ENCODE measurements at places on chromosomes 11 and 22. TPM values are rescaled to one million over a fixed set of nuclear protein-coding genes. Genes with fewer than 3 reads are reported as not detected.

Gene OR5A1
- polyA plus RNA-seq = not detected

Gene DNAJB13
- polyA plus RNA-seq = 0.10 TPM

Gene GTSE1
- polyA plus RNA-seq = 15.6 TPM

Gene EHF
- polyA plus RNA-seq = not detected

Gene LMNTD2
- polyA plus RNA-seq = 2.5 TPM

Gene OR6T1
- polyA plus RNA-seq = not detected

Gene TCN2
- 3.6 TPM for polyA plus RNA-seq

GRCh38 chr11:11318961-11319360 lies 34.1 kb downstream of the CSNK2A3 start:
- DNase-seq = no peak
- no peak overlapping the region for H3K27ac ChIP-seq
- no peak overlapping the region for H3K4me3 ChIP-seq

DNA sequence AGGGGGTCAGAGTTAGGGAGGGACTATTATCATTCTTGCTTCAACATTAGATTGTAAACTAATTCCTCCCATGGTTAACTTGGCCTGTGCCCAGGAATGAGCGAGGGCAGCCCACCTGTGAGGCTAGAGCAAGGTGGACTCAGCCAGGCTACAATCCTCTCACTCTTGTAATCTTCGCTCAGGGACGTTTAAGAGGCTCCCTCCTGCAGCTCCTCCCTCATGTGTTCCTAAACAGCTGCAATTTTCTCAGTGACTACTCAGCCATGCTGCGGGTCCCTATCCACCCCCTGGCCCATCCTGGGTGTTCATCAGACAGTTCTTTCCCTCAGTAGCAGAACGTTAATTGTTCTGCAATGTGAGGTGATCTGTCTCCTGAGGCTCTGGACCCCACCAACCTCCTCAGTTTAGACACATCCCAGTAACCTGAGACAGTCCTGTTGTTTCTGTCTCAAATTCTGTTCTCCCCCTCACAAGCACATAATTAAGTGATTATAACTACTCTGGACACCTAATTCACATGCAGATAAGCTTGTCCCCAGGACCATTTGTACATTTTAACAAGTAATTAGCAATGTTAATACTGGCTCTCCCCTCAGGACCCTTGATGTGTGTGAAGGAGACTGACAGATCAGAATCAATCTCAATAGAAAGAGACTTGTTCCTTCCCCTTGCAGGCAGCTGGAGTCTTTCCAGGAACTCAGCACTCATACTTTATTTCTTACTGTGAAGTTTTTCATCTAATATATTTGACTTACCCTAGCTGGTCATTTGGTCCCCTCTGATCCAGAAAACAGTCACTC lies 337.2 kb upstream of the B3GAT1 start:
- no peak overlapping the region for H3K27ac ChIP-seq
- no peaks in the 10 kb centered on the region for H3K36me3 ChIP-seq
- no peaks in the 10 kb centered on the region for H3K27me3 ChIP-seq
- no peak for DNase-seq

GRCh38 chr11:62974848-62975522 lies 9.8 kb downstream of the SLC22A6 start:
- no peaks in the 10 kb centered on the region for H3K36me3 ChIP-seq
- no peak for DNase-seq
- H3K4me3 ChIP-seq = no peak overlapping the region
- no peak overlapping the region for H3K27ac ChIP-seq
- H3K27me3 ChIP-seq = peaks cover 2% of the 10 kb centered on the region

- H3K27ac ChIP-seq = no peak overlapping the region
- H3K4me3 ChIP-seq = no peak overlapping the region
- H3K4me1 ChIP-seq = no peaks in the 10 kb centered on the region
- H3K27me3 ChIP-seq = no peaks in the 10 kb centered on the region
- DNase-seq = no peak
Measured at GRCh38 chr11:22037505-22037904, 155.4 kb upstream of the ANO5 start.

GRCh38 chr11:83070044-83070701 lies 1.5 kb downstream of the RAB30 start:
- peaks cover 7% of the 10 kb centered on the region for H3K4me1 ChIP-seq
- no peaks in the 10 kb centered on the region for H3K27me3 ChIP-seq
- peak overlapping the region; percentile 48 for H3K4me3 ChIP-seq
- H3K27ac ChIP-seq = peak overlapping the region; percentile 68
- peak; percentile 60 for DNase-seq
- peaks cover 4% of the 10 kb centered on the region for H3K36me3 ChIP-seq

DNA sequence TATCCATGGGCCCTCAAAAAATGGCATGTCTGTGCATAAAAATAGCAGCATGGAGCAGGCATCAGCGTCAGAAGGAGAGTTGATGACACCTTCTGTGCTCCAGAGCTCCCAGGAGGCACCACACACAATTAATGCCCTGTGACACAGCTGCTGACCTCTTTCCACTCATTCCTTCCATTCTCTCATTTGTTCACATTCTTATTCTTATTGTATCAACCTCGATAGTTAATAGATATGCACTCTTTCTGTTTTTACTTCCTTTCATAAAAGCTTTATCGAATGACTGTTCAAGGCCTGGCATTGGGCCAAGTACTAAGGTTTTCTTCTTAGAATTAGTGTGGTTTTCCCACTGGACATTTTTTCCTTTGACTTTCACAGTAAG lies 266.0 kb upstream of the MTNR1B start:
- no peaks in the 10 kb centered on the region for H3K4me1 ChIP-seq
- peak; percentile 35 for DNase-seq
- H3K4me3 ChIP-seq = no peak overlapping the region
- H3K36me3 ChIP-seq = no peaks in the 10 kb centered on the region
- no peaks in the 10 kb centered on the region for H3K27me3 ChIP-seq

DNA sequence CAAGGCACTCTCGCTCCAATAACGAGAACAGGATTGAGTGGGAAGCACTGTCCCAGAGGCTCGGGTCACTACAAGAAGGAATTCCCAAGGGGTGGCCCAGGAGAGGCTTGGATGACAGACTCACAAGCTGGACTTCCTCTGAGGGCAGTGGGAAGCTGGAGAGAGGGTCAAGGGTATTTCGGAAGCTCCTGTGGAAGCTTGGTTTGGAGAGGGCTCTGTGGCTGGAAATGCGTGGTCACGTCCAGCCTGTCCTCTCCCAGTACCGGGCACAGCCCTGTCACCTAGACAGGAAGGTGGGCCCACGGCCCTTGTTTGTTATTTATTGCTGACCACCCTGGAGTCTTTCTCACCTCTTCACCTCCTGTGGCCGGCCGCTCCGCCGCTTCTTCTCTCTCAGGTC lies 5.3 kb downstream of the SYNGR1 start:
- H3K4me1 ChIP-seq = peaks cover 9% of the 10 kb centered on the region
- no peak overlapping the region for H3K4me3 ChIP-seq
- no peak overlapping the region for H3K27ac ChIP-seq
- H3K36me3 ChIP-seq = peaks cover 5% of the 10 kb centered on the region

- no peaks in the 10 kb centered on the region for H3K36me3 ChIP-seq
- no peak overlapping the region for H3K27ac ChIP-seq
- peaks cover 28% of the 10 kb centered on the region for H3K4me1 ChIP-seq
- no peak overlapping the region for H3K4me3 ChIP-seq
Measured at GRCh38 chr22:24693379-24693778, 81.1 kb downstream of the PIWIL3 start.

DNA sequence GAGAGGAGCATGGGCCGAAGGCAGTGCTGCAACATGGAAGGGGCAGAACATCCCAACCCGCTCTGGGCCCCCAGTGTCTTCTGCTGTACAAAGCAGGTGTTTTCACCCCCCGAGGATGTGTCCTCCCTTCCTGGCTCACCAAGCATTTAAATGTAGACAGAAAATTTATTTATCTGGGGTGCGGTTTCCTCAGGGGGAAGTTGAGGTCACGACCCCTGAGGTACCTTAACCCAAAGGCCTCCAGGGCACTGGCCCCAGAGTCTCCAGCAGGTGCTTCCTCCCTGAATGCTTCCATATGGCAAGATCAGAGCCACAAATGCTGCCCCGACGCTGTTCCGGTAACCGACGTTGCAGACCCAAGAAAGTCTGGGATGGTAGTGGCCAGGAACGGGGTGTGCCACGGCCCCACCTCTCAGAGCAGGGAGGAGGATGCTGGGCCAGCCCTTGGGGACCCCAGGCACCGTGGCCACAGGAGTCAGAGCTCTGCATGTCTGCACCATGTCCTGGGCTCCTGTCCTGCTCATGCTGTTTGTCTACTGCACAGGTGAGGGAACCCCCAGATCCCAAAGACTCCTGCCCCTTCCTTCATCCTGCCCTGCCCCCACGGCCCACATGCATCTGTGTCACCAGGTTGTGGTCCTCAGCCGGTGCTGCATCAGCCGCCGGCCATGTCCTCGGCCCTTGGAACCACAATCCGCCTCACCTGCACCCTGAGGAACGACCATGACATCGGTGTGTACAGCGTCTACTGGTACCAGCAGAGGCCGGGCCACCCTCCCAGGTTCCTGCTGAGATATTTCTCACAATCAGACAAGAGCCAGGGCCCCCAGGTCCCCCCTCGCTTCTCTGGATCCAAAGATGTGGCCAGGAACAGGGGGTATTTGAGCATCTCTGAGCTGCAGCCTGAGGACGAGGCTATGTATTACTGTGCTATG lies at the start of gene VPREB1:
Gene VPREB1, plus strand, starts transcription at position 471 of the 935 bp plus-strand sequence. Its CDS starts 28 bp downstream, at position 499.
- no peak within 1 kb of the TSS for H3K4me3 ChIP-seq
- DNase-seq = no peak
- no peaks in the 10 kb centered on the region for H3K36me3 ChIP-seq
- peaks cover 52% of the 10 kb centered on the region for H3K27me3 ChIP-seq
- no peak within 1 kb of the TSS for H3K27ac ChIP-seq

GRCh38 chr22:39777716-39778454 lies 115.7 kb downstream of the ENTHD1 start:
- peaks cover 27% of the 10 kb centered on the region for H3K27me3 ChIP-seq

DNA sequence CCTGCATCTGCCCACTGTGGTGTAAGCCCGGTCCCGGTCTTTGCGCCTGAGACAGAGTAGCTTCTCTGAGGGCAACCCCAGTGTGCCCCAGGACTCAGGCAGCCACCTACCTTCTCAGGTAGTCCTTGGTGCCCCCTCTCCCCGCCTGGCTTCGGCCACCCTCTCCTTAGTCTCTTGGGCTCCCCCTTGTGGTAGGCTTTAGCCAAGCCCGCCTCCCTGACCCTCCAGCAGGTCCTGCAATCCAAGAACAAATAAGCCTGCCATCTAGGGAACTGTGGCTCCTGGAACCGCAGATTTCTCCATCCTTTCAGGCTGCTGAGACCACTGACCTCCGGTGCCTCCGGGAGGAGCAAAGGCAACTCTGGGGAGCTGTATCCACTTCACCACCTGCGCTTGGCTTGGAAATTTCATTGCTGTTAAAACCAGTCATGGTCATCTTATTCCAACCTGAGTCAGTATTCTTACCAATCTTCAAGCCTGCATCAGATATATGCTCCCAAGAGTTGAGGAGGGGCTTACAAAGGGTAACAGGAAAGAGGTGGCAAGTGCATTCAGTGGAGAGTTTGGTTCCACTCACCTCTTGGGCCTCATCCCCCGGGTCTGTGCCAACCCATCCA lies 52.8 kb upstream of the TENM4 start:
- peak; percentile 62 for DNase-seq
- no peak overlapping the region for H3K27ac ChIP-seq
- no peaks in the 10 kb centered on the region for H3K4me1 ChIP-seq
- H3K27me3 ChIP-seq = peaks cover 12% of the 10 kb centered on the region

DNA sequence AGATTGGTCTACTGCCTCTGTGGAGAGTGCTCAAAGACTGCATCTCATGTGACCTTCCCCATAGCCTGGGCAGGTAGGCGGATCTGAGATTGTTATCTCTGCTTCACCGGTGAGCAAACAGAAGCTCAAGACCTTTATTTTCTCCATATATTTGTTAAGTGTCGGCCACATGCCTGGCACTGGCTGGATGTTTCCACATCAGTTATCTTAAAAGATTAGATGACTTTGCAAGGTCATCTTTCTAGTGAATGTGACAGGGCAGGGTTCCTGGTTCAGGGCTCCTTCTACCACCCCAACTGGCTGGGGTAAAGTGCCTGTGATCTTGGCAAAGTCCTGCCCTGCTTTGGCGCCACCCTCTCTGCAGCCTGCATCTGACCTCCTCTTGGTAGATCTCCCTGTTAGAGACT lies 125.0 kb downstream of the CCDC81 start:
- no peaks in the 10 kb centered on the region for H3K27me3 ChIP-seq
- H3K4me3 ChIP-seq = no peak overlapping the region
- no peak for DNase-seq
- peaks cover 10% of the 10 kb centered on the region for H3K4me1 ChIP-seq

- H3K4me1 ChIP-seq = peaks cover 4% of the 10 kb centered on the region
- peak; percentile 85 for DNase-seq
- peak overlapping the region; percentile 70 for H3K27ac ChIP-seq
- H3K4me3 ChIP-seq = peak overlapping the region; percentile 85
- H3K27me3 ChIP-seq = no peaks in the 10 kb centered on the region
- peaks cover 14% of the 10 kb centered on the region for H3K36me3 ChIP-seq
Measured at GRCh38 chr11:27696961-27697360, 3.3 kb downstream of the BDNF start.

GRCh38 chr11:108144615-108145014 lies 23.2 kb downstream of the ACAT1 start:
- no peak for DNase-seq
- H3K27me3 ChIP-seq = no peaks in the 10 kb centered on the region
- no peaks in the 10 kb centered on the region for H3K4me1 ChIP-seq
- peaks cover 22% of the 10 kb centered on the region for H3K36me3 ChIP-seq

GRCh38 chr11:67071420-67072284 lies 15.0 kb downstream of the RHOD start:
- no peaks in the 10 kb centered on the region for H3K36me3 ChIP-seq
- no peaks in the 10 kb centered on the region for H3K4me1 ChIP-seq
- no peak overlapping the region for H3K4me3 ChIP-seq
- DNase-seq = peak; percentile 55
- H3K27ac ChIP-seq = no peak overlapping the region

DNA sequence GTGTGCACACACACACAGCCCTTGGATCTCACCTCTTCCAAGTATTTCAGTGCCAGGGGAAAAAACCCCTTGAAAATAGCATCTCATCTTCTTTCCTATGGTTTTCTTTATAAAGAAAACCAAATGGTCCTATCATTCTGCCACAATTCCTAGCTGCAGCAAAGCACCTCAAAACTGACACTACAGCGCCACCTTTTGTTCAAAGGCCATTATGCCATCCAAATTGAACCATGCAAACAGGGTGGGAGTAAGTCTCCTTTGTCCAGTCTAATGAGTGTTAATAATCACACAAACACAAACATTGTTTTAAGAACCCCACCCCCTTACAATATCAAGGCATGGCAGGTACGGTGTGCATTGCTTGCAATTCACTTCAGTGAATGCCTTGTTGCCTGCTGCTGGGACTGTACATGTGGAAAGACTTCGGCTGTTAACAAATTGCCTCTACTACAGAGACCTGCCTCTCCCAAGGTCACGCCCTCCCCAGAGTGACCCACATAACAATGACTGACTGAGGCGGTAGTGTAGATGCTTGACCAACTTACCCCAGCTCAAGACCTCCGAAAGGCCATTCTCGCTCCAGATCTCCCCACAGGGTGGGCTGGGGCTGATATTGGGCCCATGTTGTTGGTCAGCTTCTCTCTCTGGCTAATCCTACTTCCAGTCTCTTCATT lies 31.7 kb downstream of the FAM181B start:
- H3K4me3 ChIP-seq = no peak overlapping the region
- peak; percentile 16 for DNase-seq
- no peak overlapping the region for H3K27ac ChIP-seq
- H3K4me1 ChIP-seq = no peaks in the 10 kb centered on the region
